Stimulated activated CD4-positive, alpha-beta T cell treated with anti-CD3 and anti-CD28 coated beads, Interleukin-15, amount 100 ng/mL, for 1 hour (primary cell): ENCODE measurements at places on chromosomes 11 and 22.

GRCh38 chr11:36098087-36098486 is 154.2 kb downstream of the LDLRAD3 start:
- no peak for DNase-seq

GRCh38 chr11:32838505-32839274 is 9.0 kb downstream of the PRRG4 start:
- DNase-seq, result no peak

- no peak for DNase-seq
Observed at GRCh38 chr11:105070306-105070705, 25.2 kb upstream of the CARD16 start.

GRCh38 chr11:125448136-125448535 is 47.9 kb downstream of the FEZ1 start:
- no peak for DNase-seq

- no peak for DNase-seq
Observed at GRCh38 chr11:88511006-88511405, 173.5 kb upstream of the CTSC start.

DNA sequence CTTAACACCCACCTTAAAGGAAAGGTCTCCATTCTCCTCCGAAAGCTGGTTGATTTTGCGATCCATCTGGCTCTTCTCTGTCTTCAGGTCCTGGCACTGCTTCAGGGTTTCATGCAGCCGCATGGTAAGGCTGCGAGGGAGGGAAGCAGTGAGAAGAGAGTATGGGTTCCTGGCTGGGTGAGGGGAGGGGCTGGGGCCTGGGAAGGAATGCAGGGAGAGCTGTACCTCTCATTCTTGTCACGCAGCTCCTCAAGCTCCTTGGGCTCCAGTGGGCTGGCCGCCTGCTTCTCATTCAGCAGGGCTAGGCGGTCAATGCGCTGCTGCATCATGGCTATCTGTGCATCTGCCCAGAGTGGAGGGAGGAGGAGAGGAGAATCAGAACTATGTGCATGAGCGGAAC is 19.5 kb downstream of the IL18BP start:
- no peak for DNase-seq

- no peak for DNase-seq
Observed at GRCh38 chr22:28021116-28021997, 102.3 kb upstream of the PITPNB start.

DNA sequence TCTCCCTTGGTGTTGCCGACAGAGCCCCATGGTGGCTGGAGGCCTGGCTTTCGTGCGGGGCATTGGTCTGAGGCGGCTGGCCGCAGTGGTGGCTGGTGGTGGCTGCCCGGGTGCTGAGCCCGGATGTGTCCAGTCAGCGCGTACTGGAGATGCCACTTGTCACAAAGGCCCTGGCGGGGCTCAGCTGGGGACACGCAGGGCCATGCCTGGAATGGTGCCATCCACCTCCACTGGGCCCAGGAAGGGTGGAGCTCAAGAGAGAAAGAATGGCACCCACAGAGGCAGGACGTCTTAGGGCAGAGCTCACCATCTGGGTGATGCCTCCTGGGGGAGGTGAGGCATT is 92.5 kb downstream of the CEP164 start:
- no peak for DNase-seq

GRCh38 chr22:46971764-46972125 is 209.3 kb downstream of the TBC1D22A start:
- DNase-seq, result no peak

GRCh38 chr11:16902182-16902581 is 112.0 kb downstream of the PLEKHA7 start:
- DNase-seq, result no peak

- no peak for DNase-seq
Observed at GRCh38 chr11:67310246-67311050, 7.1 kb downstream of the SSH3 start.

GRCh38 chr11:123344790-123345357 is 85.2 kb upstream of the GRAMD1B start:
- DNase-seq, result no peak

DNA sequence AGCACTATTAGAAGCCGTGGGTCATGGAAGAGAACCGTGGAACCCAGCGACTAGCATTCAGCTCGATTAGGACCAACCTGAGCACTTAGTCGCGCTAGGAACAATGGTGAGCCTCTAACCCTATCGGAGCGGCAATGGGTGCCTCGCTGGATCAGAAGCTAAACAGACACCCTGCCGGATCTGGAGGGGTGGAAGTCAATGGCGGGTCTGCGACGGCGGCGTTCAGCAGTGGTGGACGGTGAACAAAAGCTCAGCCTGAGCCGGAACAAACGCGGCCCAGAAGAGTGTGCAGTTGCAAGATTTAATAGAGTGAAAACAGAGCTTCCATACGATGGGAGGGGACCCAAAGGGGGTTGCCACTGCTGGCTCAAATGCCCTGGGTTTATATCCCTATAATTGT is 391.8 kb upstream of the DDI1 start:
- no peak for DNase-seq

DNA sequence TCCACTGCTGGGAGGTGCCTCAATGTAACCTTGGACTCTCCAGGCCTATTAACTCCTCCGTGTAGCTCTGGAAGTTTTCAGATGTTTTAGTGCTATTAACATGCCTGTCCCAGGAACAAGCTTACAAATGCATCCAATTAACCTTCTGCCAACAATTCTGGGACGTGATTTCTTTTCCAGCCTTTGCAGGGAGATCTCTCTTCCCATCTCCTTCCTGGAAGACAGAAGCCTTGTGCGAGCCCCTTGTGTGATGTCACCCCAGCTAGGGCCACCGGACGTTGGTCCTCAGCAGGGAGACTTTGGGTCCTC is 47.7 kb upstream of the SYT7 start:
- DNase-seq, result no peak

- DNase-seq, result no peak
Observed at GRCh38 chr11:103907548-103908455, 128.6 kb upstream of the DDI1 start.

GRCh38 chr11:7672276-7672959 is 882 bp downstream of the CYB5R2 start:
- DNase-seq, result no peak

DNA sequence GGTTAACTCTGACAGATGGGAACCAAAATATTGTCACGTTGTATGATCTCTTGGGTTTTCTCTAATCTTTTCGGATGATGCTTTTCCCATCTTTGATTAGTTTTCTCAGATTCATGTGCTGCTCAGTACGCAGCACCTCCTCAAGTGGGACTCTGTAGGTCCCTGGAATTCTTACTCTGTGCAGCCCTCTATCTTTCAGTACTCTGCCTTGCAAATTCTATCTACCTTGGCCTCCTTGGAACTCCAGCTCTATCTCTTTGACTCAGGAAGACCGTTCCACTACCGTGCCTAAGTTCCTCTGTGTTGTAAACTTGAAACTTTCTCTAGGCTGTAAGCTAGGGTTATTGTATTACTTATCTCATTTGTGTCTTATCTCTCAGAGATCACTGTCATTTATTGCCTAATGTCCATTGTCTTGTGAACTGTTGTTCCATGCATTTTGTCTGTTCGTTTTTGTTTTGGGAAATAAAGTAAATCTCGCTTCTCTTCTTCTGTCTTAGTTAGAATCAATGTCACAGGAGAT is 20.1 kb upstream of the CHORDC1 start:
- no peak for DNase-seq

GRCh38 chr22:19497245-19497644 is 17.5 kb downstream of the CDC45 start:
- no peak for DNase-seq

GRCh38 chr11:17972987-17973386 is 39.9 kb downstream of the SERGEF start:
- DNase-seq, result no peak

- DNase-seq, result no peak
Observed at GRCh38 chr11:23124249-23124648, 264.0 kb upstream of the CCDC179 start.

DNA sequence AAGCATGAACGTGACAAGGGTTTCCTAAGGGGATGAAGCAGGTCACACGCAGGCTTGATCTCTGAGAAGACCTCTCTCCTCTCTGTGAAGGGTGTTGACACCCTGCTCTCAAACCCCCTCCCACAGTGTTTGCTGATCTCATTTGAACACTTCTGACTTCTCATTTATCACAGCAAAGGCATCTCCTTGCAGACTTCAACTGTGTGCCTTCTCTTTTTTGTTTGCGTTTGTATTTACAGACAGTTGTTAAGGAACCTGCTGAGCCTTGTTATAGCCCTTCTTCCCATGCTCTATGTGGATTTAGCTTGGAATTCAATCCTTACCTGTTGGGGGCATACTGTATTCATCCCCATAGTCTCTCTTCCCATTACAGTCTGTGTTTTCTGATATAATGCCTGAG is 206.5 kb downstream of the NELL1 start:
- DNase-seq, result no peak

DNA sequence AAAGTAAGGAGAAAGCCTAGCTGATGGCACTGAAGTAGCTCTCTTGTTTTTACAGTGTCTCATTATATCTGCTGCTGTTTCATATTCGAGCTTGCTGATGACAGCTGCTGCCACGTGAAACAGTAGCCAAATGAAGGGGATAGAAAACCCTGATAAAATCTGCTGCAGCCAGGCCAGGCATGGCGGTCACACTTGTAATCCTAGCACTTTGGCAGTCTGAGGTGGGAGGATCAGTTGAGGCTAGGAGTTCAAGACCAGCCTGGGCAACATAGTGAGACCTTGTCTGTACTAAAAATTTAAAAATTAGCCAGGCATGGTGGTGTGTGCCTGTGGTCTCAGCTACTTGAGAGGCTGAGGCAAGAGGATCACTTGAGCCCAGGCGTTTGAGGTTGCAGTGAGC is 13.4 kb downstream of the IFT46 start:
- DNase-seq, result no peak

DNA sequence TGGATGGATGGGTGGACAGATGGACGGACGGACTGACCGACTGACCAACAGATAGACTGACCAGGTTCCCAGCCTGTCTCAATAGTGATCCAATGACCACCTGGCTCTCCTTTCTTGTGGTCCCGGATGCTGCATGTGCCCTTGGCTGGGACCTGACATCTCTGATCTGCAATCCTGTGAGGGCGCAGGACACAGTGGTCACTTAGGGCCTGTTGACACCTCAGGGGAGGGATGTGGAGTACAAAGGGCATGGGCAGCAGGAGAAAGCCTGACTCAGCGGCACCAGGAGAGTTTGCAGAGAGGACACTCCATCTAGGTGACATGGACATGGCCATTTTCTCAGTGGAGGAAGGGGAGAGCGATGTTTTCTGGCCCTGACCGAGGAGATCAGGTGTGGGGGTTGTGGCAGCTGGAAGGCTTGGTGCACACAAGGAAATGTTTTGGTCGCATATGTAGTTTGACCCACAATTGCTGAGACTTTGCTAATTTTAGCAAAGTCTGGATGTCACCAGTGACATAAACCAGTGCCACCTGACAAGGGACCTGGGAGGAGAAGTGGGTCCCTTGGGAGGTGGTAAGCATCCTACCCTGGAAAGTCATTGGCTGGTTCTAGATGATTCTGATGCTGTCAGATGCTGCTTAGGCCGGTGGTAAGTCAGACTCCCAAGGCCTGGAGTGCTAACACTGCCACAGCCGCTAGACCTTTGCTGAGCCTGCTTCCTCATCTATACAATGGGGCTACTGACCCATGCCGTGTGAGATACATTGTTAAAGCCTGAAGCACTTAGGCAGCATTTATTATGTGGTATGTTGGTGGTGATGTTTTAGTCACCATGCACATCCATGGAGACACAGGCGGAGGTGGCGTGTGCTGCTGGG is 50.7 kb downstream of the CD82 start:
- DNase-seq, result no peak

DNA sequence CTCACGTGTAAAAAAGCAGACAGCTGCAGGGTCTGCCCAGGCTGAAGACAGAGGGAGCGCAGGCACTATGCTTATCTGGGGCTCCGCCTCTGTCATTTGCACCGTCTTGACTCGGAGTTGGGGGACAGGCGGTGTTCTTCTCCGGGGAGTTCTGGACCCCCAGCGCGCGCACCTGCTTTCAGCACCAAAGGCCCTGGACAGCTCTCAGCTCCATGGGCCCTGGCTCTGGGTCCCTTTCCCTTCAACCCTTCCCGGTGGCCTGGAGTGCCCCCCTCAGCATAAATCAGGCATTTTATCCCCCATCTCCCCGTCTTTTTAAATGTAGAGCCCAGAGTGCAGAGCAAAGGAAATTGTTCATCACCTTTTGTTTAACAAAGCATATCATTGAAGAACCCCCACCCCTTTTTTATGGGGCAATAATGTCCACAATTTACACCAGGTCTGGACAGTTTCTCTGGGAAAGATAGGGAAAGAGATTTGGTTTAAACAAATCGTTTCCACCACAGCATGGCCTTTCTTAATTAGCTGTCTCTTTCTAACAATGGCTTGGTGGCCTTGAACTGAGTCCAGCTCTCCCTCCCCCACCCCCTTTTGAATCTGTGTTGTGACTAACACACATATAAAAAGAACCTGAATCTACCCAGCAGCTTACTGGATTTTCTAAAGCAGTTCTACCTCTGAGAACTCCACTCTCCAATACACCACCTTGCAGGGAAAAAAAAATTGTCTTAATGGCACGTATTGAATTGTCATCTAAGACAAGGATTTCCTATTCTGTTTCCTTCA is 1.7 kb downstream of the SEZ6L start:
- no peak for DNase-seq

DNA sequence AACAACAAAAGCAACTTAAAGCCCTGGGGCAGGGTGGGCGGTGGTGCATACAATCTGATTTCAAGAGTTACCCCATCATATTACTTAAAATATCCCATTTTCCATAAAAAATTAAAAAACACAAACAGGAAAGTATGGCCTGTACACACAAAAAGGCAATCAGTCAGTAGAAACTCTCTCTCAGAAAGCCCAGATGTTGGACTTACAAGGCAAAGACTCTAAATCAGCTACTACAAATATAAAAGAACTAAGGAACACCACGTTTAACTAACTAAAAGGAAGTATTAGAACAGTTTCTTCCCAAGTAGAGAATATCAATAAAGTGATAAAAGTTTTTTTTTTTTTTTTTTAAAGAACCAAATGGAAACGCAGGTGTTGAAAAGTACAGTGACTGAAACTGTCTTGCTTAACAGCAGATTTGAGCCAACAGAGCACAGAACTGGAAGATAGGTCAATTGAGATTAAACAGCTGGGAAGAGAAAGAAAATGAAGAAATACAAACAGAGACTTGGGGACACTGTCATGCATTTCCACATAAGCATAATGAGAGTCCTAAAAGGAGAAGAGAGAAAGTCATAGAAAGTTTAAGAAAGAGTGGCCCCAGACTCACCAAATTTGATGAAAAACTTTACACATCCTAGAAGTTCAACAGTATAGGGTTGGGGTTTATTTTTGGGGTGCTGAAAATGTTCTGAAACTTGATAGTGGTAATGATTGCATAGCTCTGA is 8.6 kb downstream of the SC5D start:
- no peak for DNase-seq

GRCh38 chr11:27700351-27701301 is at the start of gene BDNF:
BDNF (minus strand) TSS chr11:27700455; CDS start chr11:27658564, 41,891 bp downstream.
- DNase-seq, result no peak
